HT1080 (cell line): ENCODE measurements at places on chromosomes 2 and 18. TPM values are rescaled to one million over a fixed set of nuclear protein-coding genes. Genes with fewer than 3 reads are reported as not detected.
A peak's percentile ranks its signal among the peaks of the same experiment; 100 is the strongest.

Gene HDLBP
- 424 and 497 TPM in 2 replicates for total RNA-seq

- DNase-seq: peak; percentile 94
Measured at GRCh38 chr2:9288233-9288632, 81.6 kb downstream of the ASAP2 start.

Gene RBKS
- 0.50 and 0.71 TPM in 2 replicates for total RNA-seq

GRCh38 chr2:105772362-105772761 is 27.6 kb downstream of the NCK2 start:
- no peak for DNase-seq

- no peak for DNase-seq
Measured at GRCh38 chr2:180952082-180952481, 28.3 kb upstream of the UBE2E3 start.

Gene EPAS1
- 21.8 and 25.8 TPM in 2 replicates for total RNA-seq

Gene MOB1A
- total RNA-seq: 77.6 and 83.8 TPM in 2 replicates

DNA sequence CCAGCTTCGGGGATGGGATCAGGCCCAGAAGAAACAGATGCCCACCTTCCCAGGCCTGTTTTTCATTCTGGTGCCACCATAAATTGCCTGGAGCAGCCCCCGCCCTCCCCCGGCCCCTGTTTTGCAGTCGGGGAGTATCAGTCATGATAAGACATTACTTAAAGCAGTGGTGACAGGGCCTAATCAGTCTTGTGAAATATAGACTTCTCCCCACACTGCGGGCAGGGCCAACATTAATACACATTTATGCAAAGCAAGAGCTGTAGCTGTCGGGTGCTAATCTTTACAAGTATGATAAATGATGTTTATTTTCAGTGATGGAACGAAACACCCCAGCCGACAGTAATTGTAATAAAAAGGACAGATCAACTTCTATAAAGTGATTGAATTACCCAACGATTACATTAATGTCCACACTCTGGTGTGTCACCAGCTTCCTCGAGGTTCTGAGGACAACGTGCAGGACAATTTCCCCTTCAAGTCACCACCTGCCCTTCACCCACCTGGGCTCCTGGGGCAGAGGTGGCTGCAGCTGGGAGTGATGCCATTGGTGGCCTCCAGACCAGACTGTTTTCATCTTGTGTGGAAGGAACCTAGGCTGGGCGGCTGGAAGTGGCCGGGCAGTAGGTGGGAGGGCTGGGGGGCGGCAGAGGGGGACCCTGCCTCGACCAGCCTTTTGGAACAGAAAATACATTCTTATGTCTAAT is 226.0 kb downstream of the TFCP2L1 start:
- DNase-seq: no peak

Gene AMER3
- total RNA-seq: not detected in 2 replicates

DNA sequence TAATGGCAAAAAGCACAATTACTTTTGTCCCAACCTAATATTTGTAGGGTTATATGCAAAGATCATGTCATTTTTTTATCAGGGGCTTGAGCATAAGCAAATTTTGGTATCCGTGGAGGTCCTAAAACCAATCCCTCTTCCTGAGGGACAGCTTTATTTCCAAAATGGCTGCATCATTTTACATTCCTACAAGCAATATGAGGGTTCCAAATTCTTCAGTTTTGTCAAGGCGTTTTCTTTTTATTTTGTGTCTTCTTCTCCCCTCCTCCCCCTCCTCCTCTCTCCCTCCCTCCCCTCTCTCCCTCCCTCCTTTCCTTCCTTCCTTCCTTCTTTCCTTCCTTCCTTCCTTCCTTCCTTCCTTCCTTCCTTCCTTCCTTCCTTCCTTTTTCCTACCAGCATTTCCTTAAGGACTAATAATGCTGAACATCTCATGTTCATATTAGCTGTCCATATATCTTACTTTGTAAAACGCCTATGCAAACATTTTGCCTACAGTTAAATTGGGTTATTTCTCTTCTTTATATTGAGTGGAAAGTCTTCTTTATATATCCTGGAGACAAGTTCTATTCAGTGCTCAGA is 881.8 kb downstream of the DCDC2C start:
- DNase-seq: no peak

Gene GAL3ST2
- total RNA-seq: not detected in 2 replicates

- DNase-seq: no peak
Measured at GRCh38 chr2:240601831-240602160, 15.3 kb downstream of the CAPN10 start.

- DNase-seq: no peak
Measured at GRCh38 chr2:69062307-69062962, 49.5 kb downstream of the ANTXR1 start.

DNA sequence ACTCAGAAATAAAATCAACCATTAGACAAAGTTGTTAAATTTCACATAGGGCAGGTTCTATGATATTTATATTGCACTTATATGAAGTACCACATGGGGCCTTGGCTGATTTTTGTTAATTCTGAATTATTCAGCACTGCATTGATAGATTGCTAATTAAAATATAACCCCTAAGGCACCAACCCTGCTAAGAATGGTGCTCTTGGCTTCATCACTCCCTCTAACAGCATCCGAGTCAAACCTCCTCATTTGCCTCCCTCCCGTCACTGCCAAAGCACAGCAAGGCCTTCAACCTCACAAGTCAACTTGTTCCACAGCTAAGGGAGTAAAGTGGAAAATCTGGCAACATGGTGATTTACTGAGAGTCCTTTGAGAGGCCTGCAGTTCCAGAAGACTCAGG is 27.0 kb downstream of the MYO5B start:
- no peak for DNase-seq

Gene TRIM43
- total RNA-seq: not detected in 2 replicates

GRCh38 chr2:218964041-218964771 is 4.7 kb downstream of the CDK5R2 start:
- DNase-seq: peak; percentile 90

Gene EVX2
- total RNA-seq: not detected in 2 replicates

GRCh38 chr2:236607471-236608187 is 38.0 kb downstream of the ACKR3 start:
- DNase-seq: peak; percentile 26

- DNase-seq: peak; percentile 35
Measured at GRCh38 chr18:34977838-34978532, 63.2 kb upstream of the MAPRE2 start.

Gene ACKR3
- total RNA-seq: not detected in 2 replicates

GRCh38 chr2:146624430-146625160 is 1220.2 kb upstream of the ACVR2A start:
- no peak for DNase-seq

Gene INHBB
- total RNA-seq: 1.8 and 2.2 TPM in 2 replicates

Gene CTNNA2
- not detected in 2 replicates for total RNA-seq

Gene VSNL1
- total RNA-seq: not detected in 2 replicates

DNA sequence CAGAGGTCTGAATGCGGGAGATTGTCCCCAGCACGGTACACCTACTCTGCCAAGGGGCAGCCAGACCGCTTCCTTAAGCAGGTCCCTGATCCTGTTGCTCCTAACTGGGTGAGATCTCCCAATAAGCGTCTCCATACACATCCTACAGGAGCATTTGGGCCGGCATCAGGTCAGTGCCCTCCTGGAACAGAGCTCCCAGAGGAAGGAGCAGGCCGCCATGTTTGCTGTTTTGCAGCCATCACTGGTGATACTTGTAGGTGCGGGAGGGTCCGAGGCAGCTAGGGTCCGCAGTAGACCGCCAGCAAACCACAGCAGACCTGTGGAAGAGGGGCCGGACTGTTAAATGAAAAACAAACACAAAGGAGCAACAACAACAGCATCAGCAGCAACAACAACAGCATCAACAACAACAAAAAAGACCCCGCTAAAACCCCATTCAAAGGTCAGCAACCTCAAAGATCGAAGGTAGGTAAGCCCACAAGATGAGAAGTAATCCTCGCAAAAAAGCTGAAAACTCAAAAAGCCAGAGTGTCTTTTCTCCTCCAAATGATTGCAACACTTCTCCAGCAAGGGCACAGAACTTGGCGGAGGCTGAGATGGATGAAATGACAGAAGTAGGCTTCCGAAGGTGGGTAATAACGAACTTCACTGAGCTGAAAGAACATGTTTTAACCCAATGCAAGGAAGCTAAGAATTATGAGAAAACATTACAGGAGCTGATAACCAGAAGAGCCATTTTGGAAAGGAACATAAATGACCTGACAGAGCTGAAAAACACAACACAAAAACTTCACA is 79.0 kb upstream of the CDH7 start:
- no peak for DNase-seq

DNA sequence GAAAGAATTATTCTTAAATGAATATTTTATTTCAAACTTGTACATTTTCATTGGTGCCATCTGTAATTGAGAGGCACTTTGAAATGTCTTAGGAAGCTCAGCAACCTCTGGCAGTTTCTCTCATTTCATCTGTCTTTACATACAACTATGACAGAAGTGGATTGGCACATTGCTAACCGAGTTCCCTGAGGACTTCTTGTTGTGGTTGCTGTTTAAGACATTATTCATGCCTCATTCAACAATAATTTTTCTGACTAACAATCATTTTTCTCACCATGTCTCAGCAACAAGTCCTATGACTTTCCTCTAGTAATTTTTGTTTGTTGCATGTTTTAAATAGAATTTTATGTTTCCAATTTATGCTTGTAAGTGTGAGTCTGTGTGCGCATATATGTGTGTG is 284.0 kb upstream of the CWC22 start:
- DNase-seq: peak; percentile 84

- no peak for DNase-seq
Measured at GRCh38 chr2:112256654-112257053, 1.8 kb upstream of the ZC3H8 start.

DNA sequence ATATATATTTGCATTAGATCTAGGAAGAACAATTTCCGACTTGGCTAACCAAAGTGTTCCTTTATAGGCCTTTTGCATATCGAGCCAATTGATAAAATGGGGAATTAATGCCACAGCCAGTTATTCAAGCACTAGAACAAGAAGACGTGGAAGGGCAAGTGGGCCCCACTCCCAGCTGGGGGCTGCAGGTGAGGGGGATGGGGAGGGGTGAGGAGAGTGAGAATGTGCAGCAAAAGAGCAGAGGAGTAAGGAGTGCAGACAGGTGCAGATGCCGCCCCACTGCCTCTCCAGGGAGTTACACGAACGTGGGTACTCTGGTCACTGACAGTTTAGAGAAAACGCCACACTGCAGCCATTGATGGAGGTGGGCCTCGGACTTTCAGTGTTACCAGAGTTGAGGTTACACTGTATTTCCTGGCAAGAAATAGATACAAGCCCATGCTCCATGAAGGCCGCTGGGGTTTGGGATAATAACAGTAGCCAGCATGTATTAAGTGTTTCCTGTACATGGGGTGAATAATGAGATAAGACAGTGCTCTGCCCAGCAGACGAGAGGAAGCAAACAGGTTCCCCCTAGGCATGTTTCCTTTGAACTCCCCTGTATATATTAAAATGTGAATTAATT is 40.9 kb downstream of the GORASP2 start:
- no peak for DNase-seq

Gene RAB17
- total RNA-seq: 0.43 TPM in 1 of 2 replicates, not detected in the other

DNA sequence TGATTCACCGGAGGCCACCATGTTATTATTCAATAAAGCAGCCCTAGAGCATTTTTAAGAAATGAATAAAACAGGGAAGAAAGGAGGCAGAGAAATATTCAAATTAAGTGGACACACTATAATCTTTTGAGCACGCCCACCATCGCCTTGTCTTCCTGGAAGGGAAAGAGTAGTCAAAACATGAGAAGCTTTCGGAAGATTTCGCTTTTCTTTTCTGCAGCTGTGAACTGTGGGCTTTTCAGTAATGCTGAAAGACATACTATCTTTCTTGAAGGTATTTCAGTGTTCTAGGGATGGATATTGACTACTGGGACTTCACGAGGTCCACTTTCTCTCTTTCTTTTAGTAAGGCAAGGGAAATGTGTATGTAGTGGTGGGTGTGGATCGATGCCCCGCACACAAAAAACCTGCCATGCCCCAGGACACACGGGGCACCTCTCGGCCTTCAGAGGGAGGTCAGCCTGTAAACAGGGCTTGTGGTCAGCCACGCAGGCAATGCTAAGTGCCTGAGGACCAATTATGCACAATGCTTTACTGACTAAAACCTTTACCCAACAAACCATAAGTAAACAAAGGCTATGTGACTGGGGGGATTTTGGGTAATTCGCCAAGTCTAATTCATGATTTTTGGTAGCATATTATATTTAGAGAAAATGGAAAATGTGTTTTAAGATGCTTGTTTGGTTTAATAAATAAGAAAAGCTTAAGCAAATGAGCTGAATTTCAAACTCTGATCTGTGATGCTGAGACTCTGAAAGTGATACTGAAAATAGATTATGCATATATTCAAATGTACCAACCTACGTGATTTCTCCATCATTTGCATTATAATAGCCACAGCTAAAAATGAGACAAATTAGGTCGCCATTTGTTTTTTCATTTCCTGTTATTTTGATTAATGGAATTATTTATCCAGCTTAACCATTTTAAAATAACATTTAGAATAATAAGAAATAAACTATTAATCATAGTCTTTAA is 130.5 kb downstream of the ZNF516 start:
- no peak for DNase-seq

GRCh38 chr18:39425172-39425850 is 1859.7 kb upstream of the CELF4 start:
- no peak for DNase-seq

GRCh38 chr2:227761740-227762476 is 16.2 kb downstream of the SCYGR8 start:
- DNase-seq: no peak

DNA sequence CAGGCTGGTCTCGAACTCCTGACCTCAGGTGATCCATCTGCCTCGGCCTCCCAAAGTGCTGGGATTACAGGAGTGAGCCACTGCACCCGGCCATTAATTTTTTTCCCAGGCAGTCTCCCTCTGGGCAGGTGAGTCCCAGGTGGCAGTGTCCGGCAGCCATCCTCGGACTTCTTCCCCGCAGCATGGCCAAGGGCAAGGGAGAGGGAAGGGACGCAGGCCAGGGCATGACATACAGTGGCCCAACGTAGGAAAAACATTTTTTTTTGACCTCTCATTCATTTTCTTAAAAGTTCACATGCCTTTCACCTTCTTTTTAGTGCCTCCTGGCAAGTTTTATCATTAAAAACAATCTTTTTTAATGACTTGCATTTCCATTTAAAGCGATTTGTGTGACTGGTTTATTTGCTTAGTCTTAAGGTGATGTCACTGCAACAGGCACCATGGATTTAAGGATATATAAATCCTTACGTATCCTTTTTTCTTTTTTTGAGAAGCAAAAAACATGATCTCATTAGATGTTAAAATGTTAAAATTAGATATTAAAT is 23.0 kb upstream of the ATOH8 start:
- no peak for DNase-seq

DNA sequence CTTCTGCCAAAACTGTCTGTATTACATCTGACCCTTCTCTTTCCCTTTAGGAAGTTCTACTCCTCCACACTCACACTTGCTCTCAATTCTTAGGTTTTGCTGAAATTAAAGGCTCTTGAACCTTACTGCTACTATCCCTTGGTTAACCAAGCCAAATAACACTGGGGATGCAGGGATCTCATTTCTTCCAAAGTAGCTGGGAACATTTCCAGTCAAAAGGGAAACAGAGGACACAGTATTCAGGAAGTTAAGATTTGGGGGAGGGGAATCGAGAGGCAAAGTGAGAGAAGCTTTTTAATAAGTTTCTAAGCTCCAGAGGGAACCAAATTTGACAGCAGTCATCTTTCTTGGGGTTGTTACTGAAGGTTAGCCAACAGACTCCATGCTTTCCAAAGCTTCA is 6.2 kb downstream of the SEPTIN2 start:
- DNase-seq: no peak

GRCh38 chr2:65605743-65606058 is 173.3 kb upstream of the SPRED2 start:
- DNase-seq: no peak

GRCh38 chr2:10647441-10647840 is 42.3 kb downstream of the NOL10 start:
- no peak for DNase-seq
